Activated naive CD4-positive, alpha-beta T cell treated with anti-CD3 and anti-CD28 coated beads for 36 hours (primary cell): ENCODE measurements at places on chromosomes 5 and 9. TPM values are rescaled to one million over a fixed set of nuclear protein-coding genes. Genes with fewer than 3 reads are reported as not detected.

MSANTD3 gene
- 11.5 TPM for total RNA-seq

GRCh38 chr5:53032188-53032587, 43.0 kb downstream of the ITGA2 start:
- DNase-seq: no peak

DNA sequence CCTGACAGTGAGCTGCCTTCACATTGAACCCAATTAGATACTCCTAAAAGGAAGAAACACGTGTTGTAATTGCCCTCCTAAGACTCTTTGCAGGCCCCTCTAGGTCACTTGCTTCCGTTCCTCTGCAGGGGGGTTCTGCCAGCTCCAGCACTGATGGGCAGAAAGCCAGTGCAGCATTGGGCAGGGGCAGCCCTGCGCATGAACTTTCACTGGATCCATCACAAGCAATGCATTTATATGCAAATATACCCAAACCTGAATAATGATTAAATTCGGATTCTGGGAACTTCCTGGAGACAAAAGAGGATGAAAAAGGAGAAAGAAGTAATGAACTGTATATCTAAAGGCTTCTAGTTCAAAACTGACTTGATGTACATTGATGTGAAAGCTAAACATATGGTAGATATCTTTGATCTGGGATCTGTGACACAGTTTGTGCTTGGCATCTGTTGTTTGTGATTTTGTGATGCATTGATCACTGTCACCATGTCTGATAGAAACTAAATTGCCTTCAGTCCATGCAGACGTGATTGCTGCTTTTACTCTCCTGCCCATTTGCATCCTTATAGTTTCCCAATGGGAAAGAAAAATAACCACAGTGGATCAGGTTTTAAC, 313.4 kb downstream of the DEPDC1B start:
- DNase-seq: no peak

NEURL1B gene
- total RNA-seq: 0.57 TPM

GRCh38 chr5:107447587-107447986, 223.2 kb downstream of the EFNA5 start:
- no peak for DNase-seq

LMAN2 gene
- total RNA-seq: 83.9 TPM

SH3TC2 gene
- total RNA-seq: not detected

GRCh38 chr5:133457439-133458355, 154.6 kb downstream of the FSTL4 start:
- no peak for DNase-seq

DNA sequence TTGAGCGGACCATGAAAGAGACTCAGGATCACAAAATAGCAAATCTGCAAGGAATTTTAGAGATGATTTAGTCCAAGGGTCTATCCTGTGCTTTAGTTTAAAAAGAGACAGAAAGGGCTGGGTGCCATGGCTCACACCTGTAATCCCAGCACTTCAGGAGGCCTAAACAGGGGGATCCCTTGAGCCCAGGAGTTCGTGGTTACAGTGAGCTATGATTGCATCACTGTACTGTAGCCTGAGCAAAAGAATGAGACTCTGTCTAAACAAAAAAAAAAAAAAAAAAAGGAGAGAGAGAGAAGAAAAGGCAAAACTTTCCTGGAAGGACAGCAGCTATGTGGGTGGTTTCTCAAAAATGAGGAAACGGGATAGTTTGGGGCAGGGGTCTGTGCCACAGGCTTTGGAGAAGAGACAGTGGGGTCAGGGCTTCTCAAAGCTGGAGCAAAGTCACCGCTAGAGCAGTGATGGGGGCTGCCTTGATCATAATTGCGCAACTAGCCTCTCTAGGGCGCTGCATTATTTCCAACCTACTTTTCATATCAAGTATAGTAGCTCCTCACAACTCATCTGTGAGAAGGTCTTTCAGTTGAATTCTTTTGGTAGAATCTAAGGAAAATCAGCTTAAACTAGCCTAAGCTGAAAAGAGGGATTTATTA, 8.5 kb upstream of the ANKH start:
- DNase-seq: no peak

GRCh38 chr5:120873083-120873482, 409.0 kb downstream of the PRR16 start:
- no peak for DNase-seq

FOXI1 gene
- total RNA-seq: not detected

DNA sequence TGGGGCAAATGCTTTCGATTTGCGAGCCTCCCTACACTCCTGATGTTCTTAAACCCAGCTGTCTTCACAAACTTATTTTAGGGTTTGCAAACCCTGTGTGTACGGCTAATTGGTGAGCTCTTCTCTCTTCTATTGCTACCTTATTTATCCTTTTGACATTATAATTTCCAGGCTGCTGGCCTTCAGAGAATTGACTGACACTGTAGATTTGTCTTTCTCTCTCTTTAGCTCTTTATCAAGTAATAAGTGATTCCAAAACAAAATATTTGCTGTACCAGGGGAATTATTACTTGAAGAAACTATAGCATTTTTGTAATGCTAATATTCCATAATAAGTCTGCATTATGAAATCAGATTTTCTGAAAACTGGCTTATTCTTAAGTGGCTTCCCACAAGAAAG, 92.5 kb downstream of the NPR3 start:
- no peak for DNase-seq

HRCT1 gene
- total RNA-seq: not detected

WNK2 gene
- 5.2 TPM for total RNA-seq

CNTLN gene
- total RNA-seq: 0.25 TPM
